ENCODE measurements at places on chromosomes 12 and 14.

GRCh38 chr14:78785265-78785664, 615.1 kb downstream of the NRXN3 start:
- no peak for DNase-seq

DNA sequence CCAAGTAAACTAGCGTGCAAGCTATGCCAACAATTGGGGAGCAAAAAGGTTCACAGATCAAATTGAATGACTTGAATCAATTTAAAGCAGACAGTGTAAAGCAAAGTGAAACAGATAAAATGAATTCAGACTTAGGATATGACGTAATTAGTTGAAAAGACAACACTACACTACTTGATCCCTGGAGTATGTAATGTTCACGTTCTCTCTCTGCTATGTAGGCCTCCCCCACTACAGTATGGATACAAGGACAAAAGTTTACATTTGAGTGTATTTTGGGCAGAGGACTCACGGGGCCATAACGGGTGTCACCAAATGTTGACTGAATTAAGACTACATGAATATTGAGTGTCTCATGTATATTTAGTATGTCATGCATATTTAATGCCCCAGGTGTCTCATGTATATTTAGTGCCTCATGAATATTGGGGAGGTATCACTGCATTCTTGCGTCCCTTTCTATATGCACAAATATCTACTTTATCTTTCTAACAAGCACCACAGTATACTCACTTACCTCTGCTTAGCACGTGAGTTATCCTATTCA, 44.5 kb downstream of the RERGL start:
- DNase-seq = no peak

GRCh38 chr12:76569685-76570604, 10.4 kb upstream of the OSBPL8 start:
- no peak for DNase-seq

DNA sequence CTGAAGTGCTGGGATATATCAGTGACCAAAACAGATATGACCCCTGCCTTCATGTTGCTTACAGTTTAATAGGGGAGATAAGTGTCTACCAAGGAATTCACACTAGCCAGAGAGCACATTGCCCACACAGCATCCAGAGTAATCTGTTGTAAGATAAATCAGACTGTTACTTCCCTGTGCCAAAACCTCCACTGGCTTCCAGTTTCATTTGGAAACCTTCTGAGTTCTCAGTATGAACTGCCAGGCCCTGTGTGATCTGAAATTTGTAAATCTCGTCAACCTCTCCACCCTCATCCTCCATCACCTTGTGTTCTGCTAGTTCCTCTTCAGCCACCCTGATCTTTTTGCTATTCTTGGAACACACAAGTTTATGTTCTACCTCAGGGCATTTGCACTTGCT, 154.7 kb downstream of the ETV6 start:
- no peak for DNase-seq

DNA sequence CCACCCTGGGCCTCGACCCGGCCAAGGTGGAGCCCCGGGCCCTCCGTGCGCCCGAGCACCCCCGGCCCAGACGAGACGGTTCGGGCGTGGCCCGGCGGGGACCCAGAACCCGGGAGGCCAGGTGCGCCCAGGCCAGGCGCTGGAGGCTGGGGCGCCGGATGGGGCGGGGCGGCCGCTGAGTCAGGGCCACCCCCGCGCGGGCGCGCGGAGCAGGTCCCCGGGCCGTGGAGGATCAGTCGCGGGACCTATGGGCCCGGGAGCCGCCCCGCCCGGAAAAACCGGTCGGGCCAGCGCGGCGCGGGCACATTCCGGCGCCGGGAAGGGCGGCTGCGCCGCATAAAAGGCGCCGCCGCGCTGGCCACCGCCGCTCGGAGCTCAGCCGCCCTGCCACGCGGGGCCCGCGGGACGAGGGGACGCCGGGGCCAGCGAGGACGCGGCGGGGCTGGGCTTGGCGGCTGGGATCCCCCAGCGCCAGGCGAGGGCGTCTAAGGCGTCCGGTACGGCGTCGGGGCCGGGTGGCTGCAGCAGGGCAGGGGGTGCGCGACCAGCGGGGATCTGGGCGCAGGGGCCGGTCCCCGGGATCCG, 21.5 kb upstream of the KIF26A start:
- DNase-seq = no peak

DNA sequence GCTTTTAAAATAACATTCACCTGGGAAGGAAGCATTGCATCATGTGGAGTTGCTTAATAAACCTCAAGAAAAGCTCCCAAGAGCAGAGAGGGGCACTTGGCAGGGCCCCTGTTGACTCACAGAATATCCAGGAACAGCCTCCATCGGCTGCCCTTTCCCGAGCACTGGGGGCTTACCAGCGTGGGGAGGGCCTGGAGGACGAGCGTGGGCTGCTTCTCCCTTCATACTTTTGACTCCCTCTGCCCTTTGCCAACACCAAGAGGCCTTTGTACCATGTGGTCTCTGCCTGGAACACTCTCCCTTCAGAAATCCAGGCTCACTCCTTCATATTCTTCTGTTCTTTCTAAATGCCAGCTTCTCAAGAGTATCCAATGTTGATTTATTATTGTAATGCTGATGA, 492.1 kb upstream of the TMEM132C start:
- no peak for DNase-seq

All from NCI-H187 treated with DMSO at 0.1 percent for 48 hours (cell line).